ENCODE measurements at places on chromosomes 11 and 22. TPM values are rescaled to one million over a fixed set of nuclear protein-coding genes. Genes with fewer than 3 reads are reported as not detected.

Gene PGA3
- total RNA-seq, result 0.39 TPM

Gene TYR
- total RNA-seq, result 2.0 TPM

Gene OR2D2
- total RNA-seq, result 0.36 TPM

Gene DCUN1D5
- 106 TPM for total RNA-seq

Gene GGT1
- total RNA-seq, result 0.20 TPM

Gene CCDC188
- total RNA-seq, result not detected

Gene ARFGAP3
- 51.2 TPM for total RNA-seq

Gene SHANK3
- 0.12 TPM for total RNA-seq

Gene DERL3
- 1.9 TPM for total RNA-seq

Gene CNTF
- total RNA-seq, result 3.0 TPM

Gene APOBEC3F
- total RNA-seq, result 8.9 TPM

Gene VSIG10L2
- 0.10 TPM for total RNA-seq

Gene C11orf65
- 0.24 TPM for total RNA-seq

Gene OR8K3
- total RNA-seq, result not detected

Gene ROBO4
- 9.6 TPM for total RNA-seq

Gene CALCA
- total RNA-seq, result not detected

Gene TUBA8
- total RNA-seq, result 0.39 TPM

Gene PANX2
- 0.49 TPM for total RNA-seq

Gene C1QTNF4
- total RNA-seq, result not detected

Gene GALNT18
- total RNA-seq, result 12.3 TPM

Gene MRGPRX4
- total RNA-seq, result not detected

Gene PDE3B
- not detected for total RNA-seq

Gene SAA4
- not detected for total RNA-seq

Gene SCT
- not detected for total RNA-seq

Gene SLC37A2
- total RNA-seq, result 153 TPM

Gene PANX3
- total RNA-seq, result not detected

Gene ACCS
- 2.1 TPM for total RNA-seq

Gene TRPM5
- not detected for total RNA-seq

Gene GTSE1
- total RNA-seq, result 21.5 TPM

Gene TIGD3
- total RNA-seq, result 0.24 TPM

Gene OR5P2
- total RNA-seq, result not detected

Gene GUCY1A2
- total RNA-seq, result 0.24 TPM

Gene SYT7
- 0.48 TPM for total RNA-seq

All from RPMI7951 (cell line).